Neural progenitor cell (in vitro differentiated cells): ENCODE measurements at places on chromosomes 3 and 15. TPM values are rescaled to one million over a fixed set of nuclear protein-coding genes. Genes with fewer than 3 reads are reported as not detected.

The GABRA5 gene
- 3.0 and 4.4 TPM in 2 replicates for total RNA-seq

- no peaks in the 10 kb centered on the region for H3K36me3 ChIP-seq
- peaks cover 25% of the 10 kb centered on the region for H3K4me1 ChIP-seq
- DNase-seq: no peak
- H3K27me3 ChIP-seq: no peaks in the 10 kb centered on the region
- H3K4me3 ChIP-seq: no peak overlapping the region
- no peak overlapping the region for H3K27ac ChIP-seq
Observed at GRCh38 chr3:23996095-23996524, 51.0 kb downstream of the NR1D2 start.

DNA sequence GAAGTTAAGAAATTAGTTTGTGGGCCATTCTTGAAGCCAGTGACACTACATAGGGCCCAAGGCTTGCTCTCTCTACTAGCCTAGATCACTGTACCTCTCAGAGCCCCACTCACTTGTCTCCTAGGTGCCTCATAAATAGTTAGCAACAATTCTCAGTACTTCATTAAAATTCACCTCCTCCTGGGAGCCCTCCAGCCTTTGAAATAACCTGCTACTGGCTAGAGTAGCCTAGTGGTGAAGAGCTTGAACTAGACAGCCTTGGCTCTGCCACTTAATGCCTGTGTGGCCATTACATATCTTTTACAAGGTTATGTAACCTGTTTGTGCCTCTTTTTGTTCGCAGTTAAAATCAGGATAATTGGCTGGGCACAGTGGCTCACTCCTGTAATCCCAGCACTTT is 89.3 kb downstream of the UBE2E2 start:
- no peaks in the 10 kb centered on the region for H3K27me3 ChIP-seq
- no peak overlapping the region for H3K4me3 ChIP-seq
- no peak for DNase-seq
- H3K4me1 ChIP-seq: peaks cover 10% of the 10 kb centered on the region

DNA sequence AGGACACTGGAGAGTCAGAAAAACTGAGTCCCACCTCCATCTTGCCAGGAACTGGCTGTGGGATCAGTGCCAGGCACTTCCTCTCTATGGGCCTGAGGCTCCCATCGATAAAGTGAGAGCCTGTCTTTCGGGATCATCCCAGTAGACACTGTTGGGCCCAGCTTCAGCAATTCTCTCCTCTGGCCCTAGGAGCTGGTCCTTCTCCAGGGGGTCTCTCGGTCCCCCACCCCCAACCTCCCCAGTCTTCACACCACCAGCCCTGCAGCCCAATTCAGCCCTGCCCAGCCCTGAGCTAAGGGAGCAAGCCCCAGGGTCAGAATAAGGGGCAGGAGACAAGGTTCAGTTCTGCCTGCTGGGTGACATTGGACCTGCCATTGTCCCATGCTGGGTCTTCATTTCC is 4.5 kb upstream of the LCTL start:
- peaks cover 11% of the 10 kb centered on the region for H3K4me1 ChIP-seq
- DNase-seq: no peak
- no peak overlapping the region for H3K4me3 ChIP-seq
- H3K27me3 ChIP-seq: no peaks in the 10 kb centered on the region
- no peaks in the 10 kb centered on the region for H3K36me3 ChIP-seq
